Aorta (tissue), 5 donors: ENCODE measurements at places on chromosomes 2 and 18.
A peak's percentile ranks its signal among the peaks of the same experiment; 100 is the strongest.

DNA sequence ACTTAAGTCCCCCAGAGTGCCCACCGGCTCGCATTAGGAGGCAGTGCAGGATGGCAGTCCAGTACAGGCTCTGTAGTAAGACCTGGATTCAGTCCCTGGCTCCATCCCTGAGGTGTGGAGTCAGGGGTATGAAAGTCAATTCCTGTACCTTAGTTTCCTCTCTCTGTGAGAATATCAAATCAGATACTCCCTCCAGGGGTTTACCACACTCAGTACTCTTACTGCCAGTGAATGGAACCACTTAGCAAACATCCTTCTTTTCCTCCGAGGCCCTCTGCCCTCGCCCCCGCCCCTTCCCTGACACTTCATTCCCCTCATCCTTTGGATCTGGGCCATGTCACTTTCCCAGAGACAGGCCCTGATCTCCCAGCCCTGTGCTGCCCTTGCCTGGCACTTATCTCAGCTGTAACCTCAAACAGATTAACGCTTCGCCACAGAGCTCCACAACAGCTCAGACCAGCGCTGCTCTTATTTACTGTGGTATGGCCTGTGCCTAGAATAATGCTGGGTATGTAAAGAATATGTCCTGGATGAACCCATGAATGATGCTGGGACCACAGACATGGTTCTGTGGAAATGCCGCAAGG, 159.0 kb upstream of the TMEM200C start:
- no peak for DNase-seq

DNA sequence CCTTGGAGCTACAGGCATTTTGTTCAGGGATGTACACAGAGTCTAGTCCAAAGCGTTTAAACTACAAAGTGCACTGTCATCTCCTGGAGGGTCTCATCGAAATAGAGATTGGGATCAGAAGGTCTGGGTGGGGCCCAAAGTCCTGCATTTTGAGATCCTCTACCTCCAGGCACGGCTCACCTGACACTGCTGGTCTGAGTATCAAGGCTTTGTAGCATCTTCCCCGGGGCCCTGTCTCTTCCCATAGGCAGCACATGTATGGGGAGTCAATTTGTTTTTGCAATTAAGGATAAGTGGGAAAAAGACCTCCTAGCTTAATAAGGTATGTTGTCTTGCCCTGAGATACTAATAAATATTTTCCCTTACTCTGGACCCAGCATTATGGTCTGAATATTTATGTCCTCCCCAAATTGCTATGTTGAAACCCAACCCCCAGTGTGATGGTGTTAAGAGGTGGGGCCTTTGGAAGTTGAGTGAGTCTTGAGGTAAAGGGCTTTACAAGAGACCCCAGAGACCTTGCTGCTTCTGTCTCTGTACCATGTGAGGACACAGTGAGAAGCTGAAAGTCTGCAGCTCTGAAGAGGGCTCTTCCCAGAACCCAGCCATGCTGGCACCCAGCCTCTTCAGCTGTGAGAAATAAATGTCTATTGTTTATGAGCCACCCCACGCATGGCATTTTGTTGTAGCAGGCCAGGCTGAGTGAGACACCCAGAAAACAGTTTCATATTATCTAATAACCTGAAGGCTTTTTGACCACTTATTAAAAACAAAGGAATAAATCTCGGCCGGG, 258.7 kb upstream of the HS6ST1 start:
- no peak for DNase-seq

- DNase-seq, result no peak
Observed at GRCh38 chr2:119421741-119422140, 9.9 kb upstream of the TMEM37 start.

DNA sequence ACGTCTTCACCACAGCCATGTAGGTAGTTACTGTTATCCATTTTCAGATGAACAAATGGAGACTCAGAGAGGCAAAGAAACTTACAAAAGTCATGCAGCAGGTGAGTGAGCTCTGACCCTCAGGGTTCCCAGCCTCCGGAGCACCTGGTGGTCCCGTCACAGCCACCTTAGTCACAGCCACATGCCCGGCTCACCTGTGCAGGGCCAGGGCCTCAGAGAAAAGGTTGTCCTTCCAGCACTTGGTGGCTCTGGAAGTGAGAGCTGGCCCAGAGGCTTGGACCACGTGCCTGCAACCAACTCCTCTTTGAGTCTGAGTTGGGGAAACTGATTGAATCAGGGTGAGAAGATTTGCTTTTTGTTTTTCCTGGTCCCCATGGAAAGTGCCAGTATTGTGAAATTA, 189.3 kb downstream of the GLI2 start:
- no peak for DNase-seq

GRCh38 chr2:195961873-195962272, 106.8 kb downstream of the DNAH7 start:
- DNase-seq, result no peak

DNA sequence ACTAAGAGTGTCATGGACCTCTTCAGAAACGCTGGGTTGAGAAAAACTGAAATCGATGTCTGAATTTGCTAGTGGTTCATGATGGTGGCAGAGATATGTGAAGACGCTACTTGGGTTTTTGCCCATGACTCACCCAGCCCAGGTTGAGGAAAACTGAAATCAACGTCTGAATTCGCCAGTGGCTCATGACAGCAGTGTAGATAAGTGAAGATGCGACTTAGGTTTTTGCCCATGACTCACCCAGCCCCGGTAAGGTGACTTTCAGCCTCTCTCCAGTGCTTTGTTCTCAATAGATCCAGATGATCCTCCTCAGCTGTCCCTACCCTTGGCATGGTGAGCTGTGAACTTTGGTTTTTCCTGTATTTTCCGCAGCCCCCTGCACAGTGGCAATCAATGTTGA, 105.3 kb upstream of the SIX3 start:
- DNase-seq, result no peak

DNA sequence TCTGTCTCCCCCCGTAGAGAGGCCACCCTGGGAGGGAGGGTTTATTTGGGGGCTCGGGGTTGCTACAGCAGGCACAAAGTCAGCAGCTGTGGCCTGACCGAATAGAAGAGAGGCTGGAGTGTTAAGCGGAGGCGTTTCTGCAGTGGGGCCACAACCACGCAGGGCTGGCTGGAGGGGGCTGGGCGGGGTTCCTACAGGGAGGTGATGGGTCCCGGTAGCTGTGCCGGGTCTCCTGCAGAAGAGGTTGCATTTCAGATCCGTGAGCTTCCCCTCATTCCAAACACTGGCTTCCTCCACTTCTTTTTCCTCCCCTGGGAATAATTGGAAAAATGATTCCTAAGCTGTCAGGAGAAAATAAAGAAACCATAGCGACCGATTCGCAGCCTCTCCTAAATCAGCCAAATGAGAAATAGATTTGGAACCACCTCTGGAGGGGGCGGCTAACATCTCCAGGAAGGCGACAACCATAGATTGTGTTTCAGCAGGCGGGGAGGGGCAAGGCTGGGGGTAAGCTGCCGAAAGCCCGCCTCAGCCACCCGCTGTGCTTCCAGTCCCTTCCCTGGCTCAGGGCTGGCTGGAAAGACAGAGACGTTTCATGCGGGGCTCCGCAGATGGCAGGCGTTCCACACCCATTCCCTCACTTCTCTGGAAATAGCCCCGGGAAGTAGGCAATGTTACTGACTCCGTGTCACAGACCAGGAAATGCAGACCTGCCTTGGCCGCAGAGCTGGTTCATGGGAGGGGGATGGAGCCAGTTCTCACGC, 85.6 kb upstream of the TAF1B start:
- peak; percentile 46 for DNase-seq

DNA sequence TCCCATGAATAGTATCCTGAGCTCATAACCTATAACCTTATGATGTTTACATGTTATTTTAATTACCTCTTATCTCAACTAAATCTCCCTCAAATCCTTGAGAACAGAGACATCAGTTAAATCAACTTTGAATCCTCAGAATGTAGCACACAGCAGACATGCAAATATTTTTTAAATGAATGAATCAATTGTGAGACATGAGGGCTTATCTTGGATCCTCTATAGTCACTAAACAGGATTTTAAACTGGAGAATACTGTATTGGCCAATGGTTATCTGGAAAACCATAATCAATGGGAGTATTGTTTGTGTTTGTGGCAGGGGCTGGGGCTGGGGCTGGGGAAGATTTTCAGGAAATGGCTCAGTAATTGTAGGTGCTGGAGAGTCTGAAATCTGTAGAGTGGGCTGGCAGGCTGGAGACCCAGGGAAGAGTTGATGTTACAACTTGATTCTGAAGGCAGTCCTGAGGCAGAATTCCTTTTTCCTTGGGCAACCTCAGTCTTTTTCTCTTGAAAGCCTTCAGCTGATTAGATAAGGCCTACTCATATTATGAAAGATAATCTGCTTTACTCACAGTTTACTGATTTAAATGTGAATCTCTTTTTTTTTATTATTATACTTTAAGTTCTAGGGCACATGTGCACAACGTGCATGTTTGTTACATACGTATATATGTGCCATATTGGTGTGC, 106.3 kb downstream of the NCOA1 start:
- DNase-seq, result no peak
